ENCODE measurements at places on chromosomes 4 and X.

- no peak for DNase-seq
Measured at GRCh38 chrX:71236836-71237235, 13.8 kb downstream of the GJB1 start.

DNA sequence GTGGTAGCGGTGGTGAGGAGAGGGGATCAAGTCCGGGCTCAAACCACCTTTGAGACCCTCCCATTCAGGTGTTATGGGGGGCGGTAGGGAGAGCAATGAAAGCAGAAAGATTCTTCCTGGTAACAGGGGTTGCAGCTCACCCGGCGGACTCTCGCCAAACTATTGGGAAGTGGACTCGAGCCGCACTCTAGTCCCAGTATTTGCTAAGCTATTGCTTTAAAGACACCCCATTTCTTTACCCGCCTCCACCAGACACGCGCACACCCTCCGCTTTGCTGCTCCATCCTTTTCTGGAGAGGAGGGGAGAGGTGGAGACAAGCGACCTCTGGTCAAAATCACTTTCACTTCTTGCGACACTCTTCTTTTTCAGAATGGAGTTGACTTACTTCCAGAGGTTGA is 625 bp upstream of the GABRA4 start:
- no peak for DNase-seq

DNA sequence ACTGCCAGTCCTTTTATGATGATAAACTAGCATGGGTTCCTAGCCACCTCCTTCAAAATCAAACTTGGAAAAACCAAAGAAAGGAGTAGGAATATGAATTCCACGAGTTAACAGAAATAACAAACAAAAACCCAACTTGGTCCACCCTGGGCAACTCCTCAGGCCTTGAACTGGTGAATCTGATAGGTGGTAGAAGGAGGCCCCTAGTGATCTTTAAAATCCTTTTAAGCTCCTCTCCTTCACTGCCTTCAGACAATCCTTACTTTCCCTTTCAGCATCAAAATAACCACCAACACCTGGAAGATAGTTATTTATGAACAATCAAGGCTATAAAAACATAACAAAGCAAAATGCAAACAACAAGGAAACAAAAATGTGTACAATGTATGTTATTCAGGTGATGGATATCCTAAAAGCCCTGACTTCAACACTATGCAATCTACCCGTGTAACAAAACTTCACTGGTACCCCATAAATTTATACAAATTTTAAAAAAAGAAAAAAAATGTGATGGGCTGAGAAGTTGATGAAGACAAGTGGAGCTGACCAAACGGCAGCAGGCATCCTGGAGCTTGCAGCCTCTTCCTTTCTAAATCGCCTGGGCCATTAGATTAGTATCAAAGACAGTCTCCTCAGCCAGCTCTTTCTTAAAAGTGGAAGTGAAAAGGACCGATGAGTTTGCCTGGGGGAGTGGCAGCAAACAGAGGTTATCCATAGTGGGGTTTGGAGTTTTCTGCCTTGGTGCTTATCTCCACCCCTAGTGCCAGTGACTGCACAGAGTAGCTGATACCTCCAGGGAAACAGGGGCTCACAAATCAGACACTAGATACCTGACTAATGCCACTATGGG is 179.6 kb downstream of the TMA16 start:
- no peak for DNase-seq

DNA sequence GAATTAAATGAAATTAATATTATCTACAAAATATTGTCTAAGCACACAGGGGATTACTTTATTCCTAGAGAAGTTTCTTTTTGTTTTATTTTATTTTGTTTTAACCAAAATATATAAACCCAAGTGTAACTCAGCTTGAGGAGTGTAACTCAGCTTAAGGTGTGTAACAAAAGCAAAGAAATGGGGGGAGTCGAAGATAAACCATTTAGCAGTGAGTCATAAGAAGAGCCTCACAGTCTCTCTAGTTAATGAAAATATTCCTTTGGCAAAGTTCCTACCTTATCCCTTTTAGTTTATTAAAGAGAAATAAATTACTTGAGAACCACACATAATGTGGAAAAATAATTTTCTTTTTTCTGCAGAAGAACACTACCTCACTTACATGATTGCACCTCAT is 261.8 kb downstream of the KCTD8 start:
- DNase-seq: no peak

GRCh38 chr4:25403699-25404098 is 26.6 kb downstream of the ANAPC4 start:
- DNase-seq: no peak

GRCh38 chrX:2696698-2697215 is 5.7 kb downstream of the CD99 start:
- DNase-seq: no peak

DNA sequence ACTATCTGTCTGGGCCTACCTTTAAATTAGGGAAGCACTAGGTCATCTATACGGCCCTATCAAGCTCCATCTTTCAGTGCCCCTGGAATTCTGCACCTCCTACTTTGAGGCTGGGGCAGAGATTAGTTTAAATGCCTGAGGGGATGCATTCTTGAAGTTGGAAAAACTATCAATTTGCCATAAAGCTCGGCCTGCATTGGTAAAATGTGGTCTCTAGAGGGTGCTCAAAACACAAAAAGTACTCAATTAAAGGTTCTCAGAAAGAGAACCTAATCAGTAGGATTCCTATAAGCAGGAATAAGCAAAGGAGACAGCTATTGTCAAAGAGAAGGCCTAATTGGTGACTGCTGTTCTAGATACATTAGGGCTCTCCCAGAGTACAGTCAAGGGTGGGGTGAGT is 111.7 kb downstream of the AMER1 start:
- peak; percentile 63 for DNase-seq

GRCh38 chrX:138890491-138890890 is 179.0 kb upstream of the FGF13 start:
- DNase-seq: no peak

- no peak for DNase-seq
Measured at GRCh38 chrX:13064599-13065143, 20.3 kb upstream of the FAM9C start.

DNA sequence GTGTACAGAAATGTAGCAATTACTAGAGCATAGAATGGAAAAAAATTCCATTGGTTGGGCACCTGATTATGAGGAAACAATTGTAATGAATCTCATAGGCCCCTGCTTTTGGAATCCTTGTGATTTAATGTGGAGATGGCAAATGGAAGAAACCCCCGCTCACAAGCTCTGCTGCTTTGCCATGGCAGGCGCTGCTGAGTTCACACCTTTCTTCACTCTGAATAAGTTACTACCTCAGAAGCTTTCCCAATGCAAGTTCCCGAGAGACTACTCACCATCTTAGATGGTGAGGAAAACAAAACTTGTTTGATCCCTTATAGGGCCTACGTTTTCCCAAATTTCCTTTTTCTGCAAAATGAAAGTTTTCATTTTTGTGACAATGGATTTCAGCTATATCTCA is 266.6 kb upstream of the TAPT1 start:
- DNase-seq: peak; percentile 70

- no peak for DNase-seq
Measured at GRCh38 chrX:111181951-111182350, 86.0 kb downstream of the PAK3 start.

GRCh38 chrX:24607616-24608015 is 39.5 kb downstream of the PCYT1B start:
- DNase-seq: no peak

DNA sequence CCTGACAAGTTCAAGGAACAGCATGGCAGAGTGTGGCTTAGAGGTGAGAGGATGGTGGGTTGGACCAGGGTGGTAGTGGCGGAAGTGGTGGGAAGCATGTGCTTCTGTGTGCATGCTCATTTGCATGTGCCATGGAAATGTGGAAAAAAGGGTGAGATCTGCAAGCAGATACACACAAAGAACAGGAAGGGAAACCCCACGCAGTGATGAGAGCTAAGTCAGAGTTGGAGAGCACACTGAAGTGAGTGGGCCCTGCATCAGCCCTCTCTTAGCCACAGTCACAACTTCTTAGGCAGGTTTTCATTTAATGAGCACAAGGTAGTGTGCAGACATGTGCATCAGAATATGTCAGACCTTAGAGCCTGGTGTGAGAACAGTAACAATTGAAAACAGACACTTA is 483.8 kb downstream of the AFF2 start:
- DNase-seq: no peak

DNA sequence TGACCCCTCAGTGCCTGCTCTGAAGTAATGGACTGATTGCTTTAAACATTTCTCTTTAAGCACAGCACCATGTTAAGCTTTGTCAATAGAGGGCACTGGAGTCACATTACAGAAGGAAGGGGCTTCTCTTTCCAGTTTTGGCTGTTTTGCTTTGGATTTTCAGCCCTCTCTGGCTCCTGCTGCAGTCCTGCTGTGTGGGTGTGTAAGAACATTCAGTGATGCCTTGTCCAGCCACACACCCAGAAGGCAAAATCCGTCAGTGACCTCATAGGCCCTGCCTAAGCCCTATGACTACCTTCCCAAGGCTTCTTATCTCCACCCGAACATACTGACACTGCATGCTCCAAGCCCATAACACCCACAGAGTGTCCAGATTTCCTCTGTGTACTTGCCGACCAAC is 215.3 kb upstream of the CTSO start:
- DNase-seq: peak; percentile 67

DNA sequence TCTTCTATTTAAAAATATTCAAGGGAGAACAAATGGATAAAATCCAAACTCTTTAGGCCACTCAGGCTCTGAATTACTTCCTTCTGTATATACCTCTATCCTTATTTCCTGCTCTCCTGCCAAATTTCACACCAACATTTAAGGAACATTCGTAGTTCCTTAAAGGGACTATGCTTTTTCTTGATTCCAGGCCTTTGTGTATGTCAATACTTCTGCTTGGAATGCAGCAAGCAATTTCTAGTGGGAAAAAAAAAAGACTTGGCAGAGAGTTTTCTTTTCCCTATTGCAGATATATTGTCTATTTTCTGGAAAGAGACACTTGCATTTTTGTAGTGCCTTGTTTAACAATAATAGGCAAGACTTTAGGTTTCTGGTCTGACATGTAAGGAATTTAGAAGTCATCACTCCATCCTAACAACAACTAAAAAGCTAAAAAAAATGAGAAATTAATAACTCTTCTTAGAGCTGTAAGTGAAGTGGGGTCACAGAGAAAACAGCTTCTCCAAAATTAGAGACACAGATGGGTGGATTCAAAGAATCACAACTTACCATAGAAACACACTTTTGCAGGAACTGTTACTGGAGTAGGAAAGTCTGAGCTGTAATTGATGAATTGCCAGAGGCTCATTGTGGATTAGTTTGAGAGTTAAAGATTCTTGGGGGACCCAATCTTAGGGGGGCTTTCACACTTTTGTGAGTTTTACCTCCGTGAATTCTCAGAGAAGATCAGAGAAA is 2.1 kb upstream of the ADH5 start:
- no peak for DNase-seq

GRCh38 chrX:130057209-130057608 is 53.1 kb downstream of the ELF4 start:
- DNase-seq: peak; percentile 54

- no peak for DNase-seq
Measured at GRCh38 chr4:153418121-153418520, 48.0 kb upstream of the TMEM131L start.

DNA sequence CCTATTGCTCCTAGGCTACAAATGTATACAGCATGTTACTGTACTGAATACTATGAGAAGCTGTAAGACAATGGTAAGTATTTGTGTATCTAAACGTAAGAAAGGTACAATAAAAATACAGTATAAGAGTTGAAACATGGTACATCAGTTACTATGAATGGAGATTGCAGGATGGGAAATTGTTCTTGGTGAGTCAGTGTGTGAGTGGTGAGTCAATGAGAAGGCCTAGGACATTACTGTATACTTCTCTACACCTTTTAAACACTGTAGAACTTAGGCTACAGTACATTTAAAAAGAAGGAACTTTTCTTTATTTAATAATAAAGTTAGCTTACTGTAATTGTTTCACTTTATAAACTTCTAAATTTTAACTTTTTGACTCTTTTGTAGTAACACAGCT is 2603.2 kb downstream of the PCDH7 start:
- DNase-seq: no peak

GRCh38 chr4:22741744-22742143 is 49.0 kb downstream of the GBA3 start:
- DNase-seq: no peak

GRCh38 chr4:10670321-10670720 is 14.2 kb downstream of the CLNK start:
- DNase-seq: no peak

- no peak for DNase-seq
Measured at GRCh38 chr4:8261851-8262535, 7.6 kb upstream of the HTRA3 start.

DNA sequence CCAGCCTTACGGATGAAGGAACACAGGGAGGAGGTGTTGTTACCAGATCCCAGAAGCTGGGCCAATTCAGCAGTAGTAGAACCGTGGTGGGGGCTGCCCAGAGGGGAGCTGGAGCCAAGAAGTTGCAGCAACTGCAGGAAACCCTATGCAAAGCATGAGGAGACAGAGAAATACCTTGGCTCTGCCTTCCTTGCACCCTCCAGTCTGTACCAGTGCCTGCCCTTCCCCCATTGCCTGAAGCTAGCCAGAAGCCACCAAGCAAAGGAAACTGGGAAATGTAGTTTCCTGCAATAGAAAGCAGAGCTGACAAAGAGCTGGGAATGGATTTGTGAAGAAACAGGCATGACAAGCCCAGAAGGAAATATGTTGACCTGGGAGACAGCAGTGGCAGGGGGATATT is 108.7 kb upstream of the FUNDC1 start:
- peak; percentile 58 for DNase-seq

GRCh38 chr4:130257271-130257670 is 1161.3 kb downstream of the C4orf33 start:
- DNase-seq: no peak

DNA sequence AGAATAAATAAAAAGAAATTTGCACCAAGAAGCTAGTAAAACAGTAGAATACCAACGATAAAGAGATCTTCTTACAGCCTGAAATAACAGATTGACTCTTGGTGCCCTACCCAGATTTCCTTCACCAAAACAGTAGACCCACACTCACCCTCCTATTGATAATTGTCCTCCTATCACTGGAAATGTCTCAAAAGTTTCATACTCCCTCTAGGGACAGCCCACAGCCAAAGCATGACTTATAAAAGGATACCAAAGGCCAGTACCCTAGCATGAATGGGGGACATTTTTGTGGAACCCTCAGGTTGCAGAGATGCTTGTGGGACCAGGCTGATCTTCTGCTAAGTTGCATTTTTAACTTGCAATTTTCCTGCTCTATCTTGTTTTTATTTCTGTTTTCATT is 104.1 kb downstream of the INPP4B start:
- no peak for DNase-seq

- no peak for DNase-seq
Measured at GRCh38 chr4:88758264-88758663, 60.6 kb upstream of the NAP1L5 start.

DNA sequence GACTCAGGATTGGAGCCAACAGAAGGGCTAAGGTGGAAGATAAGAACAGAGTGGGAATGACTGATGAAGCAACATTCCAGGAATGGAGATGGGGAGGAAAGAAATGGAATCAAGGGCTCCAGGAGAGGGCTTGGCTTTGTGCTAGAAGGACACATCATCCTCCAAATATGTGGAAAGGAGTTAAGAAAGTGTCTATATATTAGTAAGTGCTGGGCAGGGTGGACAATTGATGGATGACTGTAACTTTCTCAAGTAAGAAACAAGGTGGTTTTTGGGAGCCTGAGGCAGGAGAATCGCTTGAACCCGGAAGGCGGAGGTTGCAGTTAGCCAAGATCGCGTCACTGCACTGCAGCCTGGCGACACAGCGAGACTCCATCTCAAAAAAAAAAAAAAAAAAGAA is 71.6 kb upstream of the NFKB1 start:
- DNase-seq: no peak

- DNase-seq: peak; percentile 78
Measured at GRCh38 chr4:24470666-24471485, 113.5 kb downstream of the DHX15 start.

- DNase-seq: peak; percentile 55
Measured at GRCh38 chr4:116849620-116850019, 235.8 kb downstream of the TRAM1L1 start.

All from endodermal cell (in vitro differentiated cells).